ENCODE measurements at places on chromosomes 16 and 17.

GRCh38 chr17:83106913-83107655 is 27.7 kb downstream of the METRNL start:
- no peak for DNase-seq

DNA sequence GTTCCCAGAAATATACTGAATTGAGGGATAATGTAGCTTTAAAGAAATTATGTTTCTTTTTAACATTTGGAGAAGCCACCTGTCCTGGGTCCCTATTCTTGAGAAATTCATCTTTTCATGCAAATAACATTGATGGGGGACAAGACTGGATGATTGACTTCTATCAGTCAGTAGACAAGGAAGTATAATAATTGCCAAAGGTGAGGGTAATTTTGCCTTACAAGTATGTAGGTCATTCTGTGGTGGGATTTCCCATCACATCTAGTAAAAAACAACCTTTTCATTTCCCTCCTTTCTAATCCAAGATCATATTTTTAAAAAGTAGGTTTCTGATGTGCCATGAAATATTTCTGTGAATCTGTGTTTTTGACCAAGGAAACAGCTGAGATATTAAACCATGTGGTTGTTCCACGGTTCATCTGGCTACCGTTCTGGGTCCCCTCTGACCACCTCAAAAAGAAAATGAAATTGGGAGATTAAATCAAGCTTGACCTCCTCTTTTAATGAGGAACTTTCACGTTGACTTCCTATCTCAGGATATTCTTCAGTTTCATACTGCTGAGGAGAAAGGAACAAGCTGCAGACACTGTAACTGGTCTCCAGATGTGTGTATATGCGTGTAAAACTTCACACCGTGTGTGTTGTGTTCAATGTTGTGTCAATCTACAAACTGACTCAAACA is 138.6 kb downstream of the MAP2K6 start:
- no peak for DNase-seq

GRCh38 chr17:66843627-66844026 is 8.7 kb downstream of the CACNG5 start:
- no peak for DNase-seq

DNA sequence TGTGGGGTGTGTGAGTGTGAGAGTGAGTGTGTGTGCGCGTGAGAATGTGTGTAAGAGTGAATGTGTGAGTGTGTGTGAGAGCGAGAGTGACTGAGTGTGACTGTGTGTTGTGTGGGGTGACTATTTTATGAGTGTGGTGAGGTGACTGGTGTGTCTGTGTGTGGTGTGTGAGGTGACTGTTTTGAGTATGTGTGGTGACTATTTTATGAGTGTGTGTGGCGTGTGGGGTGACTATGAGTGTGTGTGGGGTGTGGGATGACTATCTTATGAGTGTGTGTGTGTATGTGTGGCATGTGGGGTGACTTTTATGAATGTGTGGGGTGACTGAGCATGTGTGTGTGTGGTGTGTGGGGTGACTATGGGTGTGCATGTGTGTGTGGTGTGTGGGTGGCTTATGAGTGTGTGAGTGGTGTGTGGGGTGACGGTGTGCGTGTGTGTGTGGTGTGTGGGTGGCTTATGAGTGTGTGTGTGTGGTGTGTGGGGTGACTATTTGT is 152.9 kb upstream of the PLCG2 start:
- peak; percentile 66 for DNase-seq

GRCh38 chr16:75460446-75460845 is 4.0 kb downstream of the TMEM170A start:
- no peak for DNase-seq

- DNase-seq, result no peak
Observed at GRCh38 chr17:50188921-50189549, 12.4 kb downstream of the COL1A1 start.

- DNase-seq, result no peak
Observed at GRCh38 chr17:3506054-3506453, 30.3 kb downstream of the ASPA start.

- DNase-seq, result no peak
Observed at GRCh38 chr16:87201052-87201451, 116.1 kb downstream of the C16orf95 start.

Data from activated CD4-positive, alpha-beta T cell treated with anti-CD3 and anti-CD28 coated beads for 48 hours (primary cell).